ENCODE measurements at places on chromosomes 4 and X. TPM values are rescaled to one million over a fixed set of nuclear protein-coding genes. Genes with fewer than 3 reads are reported as not detected.

Gene SMS
- total RNA-seq = 415 TPM

Gene CYLC1
- not detected for total RNA-seq

Gene STK32B
- 1.0 TPM for total RNA-seq

GRCh38 chr4:9812501-9813340 is 31.3 kb downstream of the DRD5 start:
- no peak for DNase-seq

Gene MAGEE2
- total RNA-seq = not detected

DNA sequence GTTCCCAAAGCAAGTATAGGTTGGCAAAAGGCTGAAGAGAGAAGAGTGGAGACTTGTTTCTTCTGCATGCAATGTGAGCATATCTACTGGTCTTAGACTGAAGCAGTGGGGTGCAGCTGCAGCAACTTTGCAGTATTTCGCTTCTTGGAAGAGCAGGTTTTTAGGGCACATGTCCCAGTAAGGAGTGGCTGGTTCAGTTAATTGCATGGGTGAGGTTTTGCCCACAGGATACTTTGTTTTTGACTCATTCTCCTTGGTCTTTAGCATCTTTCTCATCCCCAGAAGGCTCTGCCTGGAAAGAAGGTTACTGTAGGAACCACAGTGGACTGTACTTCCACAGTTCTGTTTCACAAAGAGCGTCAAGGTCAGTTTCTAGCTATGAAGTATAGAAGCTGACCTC is 68.0 kb upstream of the NR3C2 start:
- no peak for DNase-seq

Gene GSX2
- not detected for total RNA-seq

Gene AADAT
- total RNA-seq = 14.6 TPM

DNA sequence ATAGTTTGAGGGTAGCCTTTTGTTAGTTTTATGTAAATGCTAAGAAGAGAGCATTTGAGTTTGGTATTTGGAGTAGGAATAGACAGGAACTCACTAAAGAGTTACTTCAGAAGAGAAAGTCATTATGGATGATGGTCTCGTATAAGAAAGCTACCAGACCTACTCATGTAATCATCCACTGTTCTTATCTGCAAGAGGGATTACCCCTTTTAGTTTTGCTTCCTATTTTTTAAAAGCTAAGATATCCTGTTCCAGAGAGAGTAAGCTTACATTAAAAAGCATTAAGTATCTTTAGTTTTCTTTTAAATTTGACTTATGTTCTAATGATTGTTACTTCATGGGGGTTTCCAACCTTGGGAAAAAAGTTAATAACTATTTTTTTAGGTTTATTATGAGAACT is 12.5 kb upstream of the ART3 start:
- DNase-seq = no peak

Gene NAA11
- total RNA-seq = not detected

- no peak for DNase-seq
Measured at GRCh38 chrX:13088156-13088487, 43.7 kb upstream of the FAM9C start.

- no peak for DNase-seq
Measured at GRCh38 chr4:107902715-107903114, 28.6 kb upstream of the CYP2U1 start.

Gene RPL10
- total RNA-seq = 2,110 TPM

DNA sequence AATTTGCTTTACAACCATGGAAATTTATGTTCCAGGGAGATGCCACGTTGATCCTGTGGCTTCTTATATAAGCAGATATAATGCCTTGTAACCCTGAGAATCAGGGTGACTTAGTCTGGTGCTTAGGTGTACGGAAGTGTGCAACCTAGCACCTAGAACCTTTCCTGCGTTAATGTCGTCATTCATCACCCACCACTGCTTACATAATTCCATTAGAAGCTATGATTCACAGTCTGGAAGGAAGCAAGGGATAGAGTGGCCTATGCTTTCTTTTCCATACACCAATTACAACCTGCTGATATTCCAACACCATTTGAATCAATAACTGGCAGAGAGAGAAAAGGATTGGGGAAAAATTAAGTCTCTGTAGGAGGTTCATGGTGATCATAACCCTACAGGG is 17.3 kb upstream of the CXCL8 start:
- DNase-seq = no peak
